BJ (cell line): ENCODE measurements at places on chromosomes 2 and 18.

DNA sequence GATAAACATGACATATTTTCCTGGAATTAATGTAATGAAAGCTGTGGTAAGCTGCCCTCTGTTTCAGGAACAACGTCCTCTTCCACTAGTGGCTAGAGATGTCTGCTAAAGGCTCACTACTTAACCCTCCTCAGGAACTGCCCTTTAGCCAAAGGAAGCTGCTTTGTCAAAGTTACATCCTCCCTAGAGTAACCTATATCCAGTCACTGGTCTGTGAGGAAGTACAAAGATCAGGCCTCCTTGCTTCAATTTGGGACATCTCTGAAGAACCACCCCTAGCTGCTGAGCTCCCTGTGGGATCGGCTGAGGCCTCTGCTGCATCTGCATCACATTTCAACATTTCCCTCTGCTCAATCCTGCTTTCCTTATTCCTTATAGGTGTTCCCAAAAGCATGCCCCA is 107.8 kb downstream of the PRELID3A start:
- no peak for DNase-seq

GRCh38 chr2:190215620-190216019 is 104.0 kb downstream of the HIBCH start:
- no peak for DNase-seq

- no peak for DNase-seq
Observed at GRCh38 chr2:10785260-10785659, 27.3 kb downstream of the PDIA6 start.

- no peak for DNase-seq
Observed at GRCh38 chr2:24105816-24106215, 17.3 kb downstream of the PFN4 start.

DNA sequence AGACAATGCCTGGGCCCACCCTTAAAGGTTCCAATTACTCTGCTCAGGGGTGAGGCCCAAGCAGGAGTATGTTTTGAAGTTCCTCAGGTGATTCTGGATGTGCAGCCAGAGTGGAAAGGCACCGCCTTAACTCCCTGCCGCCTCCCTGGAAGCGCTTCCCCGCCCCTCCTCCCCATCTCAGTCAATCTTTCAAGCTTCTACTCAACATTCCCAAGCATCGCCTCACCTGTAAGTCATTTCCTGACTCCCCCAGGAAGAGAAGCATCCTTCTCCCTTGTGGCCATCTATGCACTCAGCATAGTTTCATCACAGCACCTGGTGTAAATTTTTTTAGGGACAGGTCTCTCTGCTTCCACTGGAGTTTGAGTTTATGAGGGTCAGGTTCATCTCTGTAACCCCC is 67.5 kb downstream of the MYL12B start:
- DNase-seq: no peak

- no peak for DNase-seq
Observed at GRCh38 chr2:204104811-204105210, 168.2 kb downstream of the ICOS start.

DNA sequence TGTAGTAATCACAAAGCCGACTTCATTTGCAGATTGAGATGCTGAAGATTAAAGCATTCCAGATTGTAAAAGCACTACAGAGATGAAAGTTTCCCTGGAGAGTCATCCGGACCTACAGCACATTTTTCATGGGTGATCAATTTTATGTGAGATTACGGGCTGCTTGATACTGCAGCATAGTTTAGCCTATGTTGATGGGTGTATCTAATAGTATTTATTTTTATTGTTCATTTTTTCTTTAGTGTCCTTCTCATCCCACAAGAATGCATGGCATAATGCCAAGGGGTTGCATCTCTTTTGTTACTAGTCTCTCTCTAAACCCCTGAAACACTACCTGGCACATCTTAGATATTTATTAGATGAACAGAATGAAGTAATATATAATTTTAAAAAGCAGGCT is 240.4 kb downstream of the MBD2 start:
- no peak for DNase-seq

DNA sequence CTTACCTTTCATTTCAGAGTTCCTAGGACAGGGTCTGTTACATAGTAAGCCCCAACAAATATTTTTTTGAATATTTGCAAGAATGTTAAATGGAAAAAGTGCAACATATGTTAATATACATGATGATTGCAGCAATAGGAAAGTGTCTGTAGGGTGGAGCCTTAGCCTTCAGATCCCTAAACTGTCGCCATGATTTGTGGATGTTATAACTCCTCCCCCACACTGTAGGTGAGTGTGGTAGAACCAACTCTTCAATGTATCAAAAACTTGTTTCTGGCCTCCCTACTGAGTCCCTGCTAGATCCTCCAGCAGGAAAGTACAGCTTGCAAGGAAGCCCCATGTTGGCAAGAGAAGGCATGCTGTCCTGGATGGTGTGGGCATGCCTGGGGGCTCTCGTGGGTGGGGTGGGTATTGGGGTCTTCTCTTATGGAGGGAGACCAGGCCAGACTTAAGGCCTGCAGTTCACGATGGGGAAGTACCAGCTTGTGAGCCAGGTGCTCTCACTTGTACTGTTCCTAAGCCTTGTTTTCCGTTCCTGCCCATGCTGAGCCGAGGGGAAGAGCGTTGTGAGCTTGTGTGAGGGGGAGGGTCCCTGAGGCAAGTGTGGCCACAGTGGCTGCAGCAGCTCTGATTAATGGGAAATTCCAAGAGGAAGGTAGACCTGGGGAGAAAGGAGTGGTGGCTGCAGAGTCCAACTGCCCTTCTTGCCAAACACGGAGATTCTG is 11.4 kb downstream of the FHOD3 start:
- no peak for DNase-seq

GRCh38 chr2:201955231-201955630 is 78.4 kb upstream of the FZD7 start:
- DNase-seq: no peak

DNA sequence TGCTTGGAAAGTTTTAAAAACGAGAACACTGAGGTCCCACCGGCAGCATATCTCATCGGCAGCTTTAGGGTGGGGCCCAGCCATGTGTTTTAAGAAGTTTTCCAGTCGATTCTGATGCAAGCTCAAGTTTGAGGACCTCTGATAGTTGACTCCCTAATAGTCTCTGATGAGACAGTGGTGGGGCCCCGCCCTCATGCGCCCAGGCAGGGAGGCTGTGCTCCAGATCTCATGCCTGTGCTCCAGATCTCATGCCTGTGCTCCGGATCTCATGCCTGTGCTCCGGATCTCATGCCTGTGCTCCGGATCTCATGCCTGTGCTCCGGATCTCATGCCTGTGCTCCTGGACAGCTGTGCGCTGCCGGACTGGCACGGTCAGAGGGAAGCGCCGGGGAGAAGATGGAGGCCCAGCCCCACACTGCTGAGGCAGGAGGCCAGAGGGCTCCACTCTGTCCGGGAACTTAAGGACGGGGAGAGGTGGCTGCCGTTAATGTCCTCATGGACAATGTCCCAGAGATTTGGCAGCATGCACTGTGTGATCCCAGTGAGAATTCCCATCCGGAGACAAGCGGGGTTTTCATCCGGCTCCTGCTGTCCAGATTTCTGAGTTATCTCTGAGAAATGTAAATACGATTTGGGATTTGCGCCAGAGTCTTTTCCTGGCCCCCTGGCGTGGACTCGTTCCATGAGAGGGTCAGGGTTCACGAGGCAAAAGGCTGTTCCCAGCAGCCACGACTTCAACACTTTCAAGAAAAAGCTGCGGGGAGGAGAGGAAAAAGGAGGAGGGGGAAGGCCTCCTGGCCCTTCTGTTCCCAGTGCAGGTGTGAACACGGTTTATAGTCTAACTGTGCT is 9.4 kb upstream of the COLEC11 start:
- no peak for DNase-seq

GRCh38 chr2:236848501-236848900 is 237.2 kb upstream of the COPS8 start:
- no peak for DNase-seq

DNA sequence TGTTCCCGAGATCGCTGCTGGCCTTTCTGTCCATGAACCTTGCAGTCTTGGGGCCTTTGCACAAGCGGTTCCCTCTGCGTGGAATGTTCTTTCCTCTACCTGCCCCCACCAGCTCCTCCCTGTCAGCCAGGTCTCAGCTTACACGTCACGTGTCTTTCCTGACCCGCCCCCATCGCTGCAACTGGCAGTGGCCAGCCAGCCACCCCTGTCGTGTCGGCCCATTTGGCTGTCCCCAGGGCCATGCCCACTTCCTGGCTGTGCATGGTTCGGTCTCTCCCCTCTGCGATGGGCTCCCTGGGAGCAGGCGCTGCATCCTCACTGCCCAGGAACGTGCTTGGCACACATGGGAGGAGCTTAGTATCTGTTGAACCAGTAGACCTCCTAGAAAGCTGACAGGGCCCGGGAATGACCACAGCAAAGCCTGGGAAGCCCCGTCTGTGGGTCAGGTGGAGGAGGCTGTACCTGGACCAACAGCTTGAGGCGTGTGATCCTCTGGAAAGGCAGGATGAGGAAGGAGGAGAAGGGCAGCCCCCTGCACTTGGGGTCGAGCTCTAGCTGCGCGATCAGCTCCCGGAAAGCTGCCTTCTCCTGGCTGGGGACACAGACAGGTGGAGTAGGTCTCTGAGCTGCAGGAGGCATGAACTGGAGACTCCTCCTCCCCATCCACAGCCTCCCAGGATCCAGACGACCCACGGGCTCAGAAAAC is 21.0 kb downstream of the SNORC start:
- DNase-seq: no peak

- no peak for DNase-seq
Observed at GRCh38 chr2:223122781-223123180, 70.8 kb downstream of the KCNE4 start.
